ENCODE measurements at places on chromosomes 7 and 10.

- peak; percentile 19 for DNase-seq
Measured at GRCh38 chr10:79044846-79045245, 23.9 kb upstream of the ZMIZ1 start.

- DNase-seq = no peak
Measured at GRCh38 chr10:119241066-119241465, 33.7 kb downstream of the GRK5 start.

GRCh38 chr7:131039355-131039762, 288.3 kb upstream of the MKLN1 start:
- no peak for DNase-seq

DNA sequence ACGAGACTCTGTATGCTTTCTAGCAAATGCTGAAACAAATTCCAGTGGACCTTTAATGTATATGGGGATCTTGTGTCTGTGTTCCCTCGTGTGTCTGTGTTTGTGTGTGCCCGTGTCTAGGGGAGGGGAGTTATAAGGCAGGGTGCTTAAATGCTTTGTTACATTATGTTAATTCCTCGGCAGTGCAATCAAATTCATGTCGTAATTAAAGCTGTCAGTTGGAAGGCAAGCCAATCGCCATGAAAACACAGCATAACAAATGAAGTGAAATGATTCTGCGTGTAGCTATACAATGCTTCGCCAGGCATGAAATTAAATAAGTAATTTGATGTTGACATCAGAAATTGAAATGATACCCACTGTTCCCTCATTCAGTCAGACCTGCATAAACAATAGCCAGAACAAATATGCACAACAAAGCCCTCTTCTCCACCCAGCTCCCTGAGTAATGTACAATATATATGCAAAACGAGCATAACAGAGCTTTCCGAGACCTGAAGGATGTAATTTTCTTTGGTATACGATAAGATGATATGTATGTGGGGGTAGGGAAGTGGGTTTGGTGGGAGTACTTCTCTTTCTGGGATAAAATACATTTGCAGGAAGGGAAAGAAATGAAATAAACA, 534.1 kb downstream of the AUTS2 start:
- no peak for DNase-seq

DNA sequence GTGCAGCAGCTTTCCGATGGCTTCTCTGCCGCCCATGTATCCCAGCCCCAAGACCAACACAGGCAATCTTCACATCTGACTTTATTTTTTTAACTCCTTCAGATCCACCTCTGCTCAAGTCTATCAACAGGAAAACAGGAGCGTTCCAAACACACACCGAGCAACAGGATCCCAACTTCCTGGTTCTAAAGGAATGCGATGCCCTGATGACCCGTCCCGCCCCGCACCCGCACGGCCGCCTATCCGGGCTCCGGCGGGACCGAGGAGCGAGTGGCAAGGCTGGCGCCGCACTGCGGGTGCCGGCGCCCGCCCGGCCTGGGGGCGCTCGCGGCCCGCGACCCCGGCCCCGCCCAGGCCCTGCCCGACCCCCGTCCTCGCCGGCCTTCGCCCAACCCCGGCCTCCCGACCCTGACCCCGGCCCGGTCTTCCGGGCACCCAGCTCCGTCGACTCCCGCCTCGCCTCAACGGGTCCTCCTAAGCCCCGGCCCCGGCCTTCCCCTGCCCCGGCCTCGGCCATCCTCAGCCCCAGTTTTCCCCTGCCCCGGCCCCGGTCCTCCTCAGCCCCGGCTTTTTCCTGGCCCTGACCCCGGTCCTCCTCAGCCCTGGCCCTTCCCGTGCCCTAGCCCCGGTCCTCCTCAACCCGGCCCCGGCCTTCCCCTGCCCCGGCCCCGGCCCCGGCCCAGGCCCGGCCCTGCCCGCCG, 730 bp downstream of the LARP4B start:
- peak; percentile 82 for DNase-seq

GRCh38 chr7:128036226-128036940, 5.1 kb upstream of the LRRC4 start:
- no peak for DNase-seq

GRCh38 chr10:126538439-126539135, 131.9 kb downstream of the C10orf90 start:
- no peak for DNase-seq
